ENCODE measurements at places on chromosomes 3 and 15.

DNA sequence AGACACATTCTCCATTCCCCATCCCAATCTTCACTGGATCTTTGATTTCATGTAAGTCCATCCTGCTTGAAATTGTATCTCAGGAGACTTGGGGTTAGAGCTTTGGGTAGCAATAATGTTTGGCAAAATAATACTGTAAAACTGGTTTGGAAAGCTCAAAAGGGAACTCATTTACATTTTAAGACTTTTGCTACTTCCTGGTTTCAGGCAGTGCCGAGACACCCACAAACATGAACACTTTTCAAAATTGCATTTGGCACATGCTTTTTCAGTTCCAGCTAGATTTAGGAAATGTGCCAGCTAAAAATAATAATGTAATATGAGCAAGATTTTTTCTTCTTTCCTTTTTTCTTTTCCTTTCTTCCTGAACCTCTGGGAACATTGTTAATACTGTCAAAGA lies 145.7 kb upstream of the CBLB start:
- no peak for DNase-seq

DNA sequence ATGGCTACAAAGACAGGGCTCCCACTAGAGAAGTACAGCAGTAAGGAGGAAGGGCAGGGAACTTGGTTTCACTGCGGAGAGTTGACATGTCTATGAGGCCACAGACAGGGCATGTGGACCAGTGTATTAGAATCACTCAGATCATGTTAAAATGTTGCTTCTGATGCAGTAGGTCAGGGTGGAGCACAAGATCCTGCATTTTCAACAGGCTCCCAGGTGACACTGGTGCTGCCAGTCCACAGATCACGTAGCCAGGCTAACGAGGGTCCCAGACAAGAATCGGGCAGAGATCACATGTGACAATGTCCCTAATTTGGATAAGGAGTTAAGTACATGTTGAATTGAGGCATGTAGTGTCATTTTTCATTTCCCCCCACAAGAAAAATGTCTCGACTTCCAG lies 73.6 kb downstream of the SPSB4 start:
- DNase-seq = no peak

DNA sequence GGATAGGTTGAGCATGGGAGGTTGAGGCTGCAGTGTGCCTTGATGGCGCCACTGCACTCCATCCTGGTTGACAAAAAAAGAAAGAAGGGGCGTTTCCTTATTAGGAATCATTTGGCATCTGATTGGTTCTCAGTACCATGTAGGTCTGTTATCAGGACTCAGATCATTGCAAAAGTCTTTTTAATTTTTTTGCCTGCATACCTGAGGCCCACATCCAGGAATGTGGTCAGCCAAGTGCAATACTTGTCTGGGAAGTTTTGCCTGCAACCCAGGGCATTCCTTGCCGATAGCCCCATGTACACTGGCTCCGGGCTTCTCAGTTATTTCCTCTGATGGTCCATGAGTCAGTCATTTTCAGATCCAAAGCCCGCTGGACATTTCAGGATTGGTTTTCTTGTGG lies 50.1 kb upstream of the CRTC3 start:
- DNase-seq = no peak

DNA sequence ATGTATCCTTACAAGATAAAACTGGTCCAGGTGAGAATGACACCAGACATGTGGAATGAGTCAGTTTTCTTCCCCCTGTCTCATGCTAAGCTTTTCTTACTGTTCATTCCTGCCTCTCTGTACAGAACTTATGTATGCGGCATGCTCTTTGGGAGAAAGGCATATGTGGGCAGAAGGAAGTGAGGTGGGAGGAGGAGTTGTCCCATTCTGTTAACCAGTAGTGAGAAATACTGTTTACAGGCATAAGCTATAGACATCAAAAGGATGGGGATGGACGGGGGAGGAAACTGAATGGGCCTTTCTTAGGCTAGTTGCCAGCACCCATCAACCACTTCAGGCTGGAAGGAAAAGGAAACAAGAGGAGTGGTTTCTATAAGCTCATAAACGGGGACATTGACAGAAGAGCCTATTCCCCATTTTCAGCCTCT lies 143.6 kb upstream of the BHLHE40 start:
- DNase-seq = no peak

GRCh38 chr15:56927816-56928215 lies 9.4 kb downstream of the TCF12 start:
- DNase-seq = no peak

DNA sequence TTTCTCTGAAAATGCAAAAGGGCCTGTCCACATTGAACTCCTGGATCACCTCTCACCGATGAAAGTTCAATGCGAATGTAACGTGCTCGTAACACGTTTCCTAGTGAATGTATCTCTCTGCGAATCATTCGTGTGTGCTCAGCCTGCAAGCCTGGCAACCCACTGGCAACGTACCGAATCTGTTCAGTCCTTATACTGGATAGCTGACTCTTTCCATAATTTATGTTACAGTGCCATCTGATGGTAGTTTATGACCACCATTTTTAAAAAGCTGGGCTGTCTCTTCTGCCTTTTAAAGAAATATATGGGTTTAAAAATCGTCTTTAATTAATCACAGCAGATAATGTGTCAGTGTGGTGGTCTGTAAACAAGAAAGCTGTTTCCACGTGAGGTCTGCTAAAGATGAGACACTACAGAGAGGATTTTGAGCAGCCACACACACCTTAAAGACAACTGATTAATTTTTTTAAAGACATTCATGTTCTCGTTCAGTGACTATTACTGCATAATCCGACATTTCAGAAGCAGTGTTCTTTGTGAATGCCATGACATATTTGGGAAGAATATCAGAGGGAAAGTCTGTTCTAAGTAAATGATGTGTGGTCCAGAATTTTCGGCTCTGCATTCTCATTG lies 69.4 kb upstream of the FOXP1 start:
- DNase-seq = no peak

DNA sequence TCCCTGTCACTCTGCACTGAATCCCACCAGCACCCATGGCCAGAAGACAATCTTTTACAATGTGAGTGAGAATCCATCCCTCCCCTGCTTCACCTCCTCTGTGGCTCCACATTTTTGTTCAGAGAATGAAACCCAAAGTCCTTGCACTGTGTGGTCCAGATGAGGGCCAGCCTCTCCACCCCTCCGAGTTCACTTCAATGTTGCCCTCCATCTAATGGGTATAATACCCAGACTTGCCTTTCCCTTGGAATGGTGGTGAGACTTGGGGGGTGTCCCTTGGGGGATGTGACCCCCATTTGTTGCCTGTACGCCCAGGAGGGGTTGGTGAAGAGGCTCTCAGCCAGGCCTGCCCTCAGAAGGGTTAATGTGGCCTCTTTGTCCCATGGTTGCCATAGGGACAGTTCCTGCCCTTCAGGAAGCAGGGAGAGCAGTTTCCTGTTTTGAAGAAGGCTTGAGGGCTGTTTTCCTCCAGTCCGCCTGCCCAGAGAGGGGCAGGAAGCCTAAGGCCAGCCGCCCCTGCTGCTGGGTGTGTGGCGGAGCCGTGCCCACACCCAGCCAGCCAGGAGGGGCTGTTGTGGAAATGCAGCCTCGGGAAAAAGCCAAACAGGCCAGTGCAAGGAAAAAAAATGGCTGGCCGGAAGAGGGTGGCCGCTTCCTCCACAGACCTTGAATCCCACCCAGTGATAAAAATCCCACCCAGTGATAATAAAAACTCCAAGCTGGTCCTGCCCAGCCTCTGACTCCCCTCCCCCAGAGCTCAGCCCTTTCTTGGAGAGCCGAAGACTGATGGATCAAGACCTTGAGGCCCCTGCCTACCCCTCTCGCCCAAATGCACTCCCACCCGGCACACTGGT lies 14.6 kb upstream of the FGD5 start:
- DNase-seq = no peak

DNA sequence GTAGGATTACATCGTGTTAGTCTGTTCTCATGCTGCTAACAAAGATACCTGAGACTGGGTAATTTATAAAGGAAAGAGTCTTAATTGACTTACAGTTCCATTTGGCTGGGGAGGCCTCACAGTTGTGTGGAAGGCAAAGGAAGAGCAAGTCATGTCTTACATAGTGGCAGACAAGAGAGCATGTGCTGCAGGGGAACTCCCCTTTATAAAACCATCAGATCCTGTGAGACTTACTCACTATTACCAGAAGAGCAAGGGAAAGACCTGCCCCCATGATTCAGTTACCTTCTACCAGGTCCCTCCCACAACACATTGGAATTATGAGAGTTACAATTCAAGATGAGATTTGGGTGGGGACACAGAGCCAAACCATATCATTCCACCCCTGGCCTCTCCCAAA lies 3.4 kb downstream of the SLC25A26 start:
- DNase-seq = no peak

DNA sequence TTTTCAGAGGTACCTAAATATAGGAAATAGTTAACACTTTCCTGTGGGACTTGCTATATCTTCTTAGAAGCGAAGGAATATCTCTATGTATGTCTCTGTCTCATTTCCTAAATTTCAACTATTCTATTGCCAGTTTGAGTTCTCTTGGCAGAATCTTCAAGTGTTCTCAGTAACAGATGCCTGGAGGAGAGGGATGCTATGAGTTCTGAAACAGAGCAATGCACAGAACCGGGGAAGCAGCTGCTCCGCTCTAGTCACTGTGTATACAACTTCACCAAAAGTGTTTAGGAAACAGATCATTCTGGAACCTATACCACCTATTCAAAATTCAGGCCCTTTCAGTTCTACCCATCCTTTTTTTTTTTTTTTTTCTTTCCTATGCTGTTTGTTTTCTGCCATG lies 144.6 kb downstream of the RORA start:
- DNase-seq = no peak

GRCh38 chr15:65783872-65784271 lies 8.2 kb downstream of the DENND4A start:
- no peak for DNase-seq

DNA sequence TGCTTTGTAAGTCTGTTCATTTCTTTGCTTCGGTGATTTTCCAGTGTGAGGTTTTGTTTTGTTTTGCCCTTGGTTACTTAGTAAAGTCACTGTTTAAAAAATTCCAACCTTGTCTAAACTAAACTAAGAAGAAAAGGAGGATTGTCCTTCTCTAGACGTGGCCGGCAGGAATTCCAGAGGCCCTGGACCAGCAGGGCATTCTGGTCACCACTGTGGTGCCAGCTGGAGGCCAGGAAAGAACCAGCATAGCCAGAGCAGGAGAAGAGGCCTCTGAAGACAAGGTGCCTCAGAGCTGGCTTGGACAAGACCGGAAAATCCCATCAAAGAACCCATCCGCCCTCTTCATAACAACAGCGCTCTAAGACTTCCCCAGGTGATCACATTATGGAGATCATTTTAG lies 8.2 kb downstream of the PLOD2 start:
- no peak for DNase-seq

- no peak for DNase-seq
Observed at GRCh38 chr15:62618846-62619504, 423.6 kb upstream of the TPM1 start.

- DNase-seq = no peak
Observed at GRCh38 chr3:420584-420983, 224.0 kb downstream of the CHL1 start.

- DNase-seq = no peak
Observed at GRCh38 chr3:194508491-194509453, 22.0 kb upstream of the ATP13A3 start.

GRCh38 chr15:56980473-56980872 lies 62.0 kb downstream of the TCF12 start:
- DNase-seq = no peak

DNA sequence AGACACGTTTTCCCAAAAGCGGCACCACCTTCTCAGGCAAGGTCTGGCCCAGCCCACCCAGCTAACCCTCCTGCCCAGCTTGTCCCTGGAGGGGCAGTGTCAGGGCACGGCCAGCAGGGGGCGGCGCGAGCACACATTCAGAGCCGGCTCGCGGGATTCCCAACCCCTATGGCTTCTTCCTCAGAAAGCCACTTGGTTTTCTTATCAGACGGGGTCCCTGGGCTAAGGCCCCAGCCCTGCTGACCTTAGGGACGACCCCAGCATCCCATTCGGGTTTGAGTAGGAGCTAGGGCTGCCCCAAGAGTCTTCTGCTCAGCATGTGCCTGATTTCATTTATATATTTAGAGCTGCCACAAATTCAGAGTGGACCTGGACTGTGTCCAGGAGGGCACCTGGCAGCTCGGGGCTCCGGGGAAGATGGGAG lies 14.5 kb downstream of the RLBP1 start:
- DNase-seq = peak; percentile 66

DNA sequence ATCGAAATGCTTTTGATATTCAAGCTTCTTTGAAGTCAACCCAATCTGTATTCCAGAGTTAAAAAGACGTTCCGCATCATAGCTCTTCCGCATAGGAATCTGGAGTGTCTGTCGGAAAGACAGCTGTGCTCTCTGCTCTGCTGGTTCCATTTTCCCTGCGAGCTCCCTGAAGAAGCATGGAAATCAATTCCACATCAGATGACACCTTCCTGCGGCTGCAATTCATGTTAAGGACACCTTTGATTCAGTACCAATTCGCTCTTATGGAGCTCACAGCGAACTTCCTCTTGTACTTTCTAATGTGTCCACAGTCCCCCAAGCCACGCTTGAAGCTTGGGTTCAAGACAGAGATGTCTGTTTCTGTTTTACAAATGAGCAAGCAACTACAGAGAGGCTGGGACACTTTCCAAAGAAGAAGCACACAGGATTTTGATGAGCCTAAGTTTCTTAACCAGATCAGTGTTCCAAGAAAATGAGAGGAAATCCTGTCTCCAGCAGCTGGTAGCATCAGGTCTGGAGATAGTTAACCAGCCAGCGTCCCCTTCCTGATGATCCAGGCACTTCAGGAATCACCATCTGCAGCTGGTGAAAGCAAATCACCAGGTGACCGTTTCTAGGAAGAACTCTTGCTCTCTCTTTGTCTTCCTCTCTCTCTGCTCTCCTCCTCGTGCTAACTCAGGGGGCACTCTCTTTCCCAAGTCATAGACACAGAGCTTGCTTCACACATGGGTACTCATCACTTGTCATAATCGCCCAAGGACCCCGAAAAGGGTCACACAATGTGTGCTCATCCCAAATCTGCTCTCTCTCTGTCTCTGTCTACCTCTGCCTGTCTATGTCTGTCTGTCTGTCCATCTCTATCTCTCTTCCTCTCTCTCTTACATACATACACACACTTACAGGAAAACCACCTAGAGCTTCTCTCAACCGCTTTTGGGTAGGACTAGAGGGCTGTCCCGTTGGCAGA lies 281.8 kb downstream of the FAM43A start:
- DNase-seq = no peak

DNA sequence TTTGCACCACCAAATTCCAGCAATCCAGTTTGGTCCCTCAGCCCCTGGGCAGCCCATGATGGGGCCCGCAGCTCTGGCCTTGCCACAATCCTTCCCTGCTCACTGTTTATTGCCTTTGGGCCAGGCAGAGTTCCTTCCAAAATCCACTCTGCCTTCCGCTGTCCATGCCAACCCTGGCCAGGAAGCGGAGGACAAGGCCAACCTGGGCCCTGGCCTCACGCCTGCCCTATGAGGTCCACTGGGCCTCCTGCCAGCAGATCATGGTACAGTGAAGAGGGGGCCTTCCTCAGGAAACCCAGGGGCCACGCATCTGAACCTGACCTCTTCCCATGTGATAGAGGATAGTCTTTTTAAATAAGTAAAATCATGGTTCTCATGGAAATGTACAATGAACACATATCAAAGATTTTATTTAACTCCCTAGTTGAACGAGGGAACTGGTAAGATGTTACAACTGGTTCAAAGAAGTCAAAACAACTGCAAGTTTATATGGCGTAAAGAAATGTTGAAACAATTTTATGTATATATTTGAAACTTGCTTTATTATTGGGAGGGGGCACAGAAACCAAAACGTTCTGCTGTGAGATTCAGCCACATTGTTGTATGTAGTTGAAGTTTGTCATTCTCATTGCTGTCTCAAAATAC lies 95.8 kb upstream of the TNFAIP8L3 start:
- no peak for DNase-seq

GRCh38 chr15:80727196-80727595 lies 32.1 kb downstream of the ABHD17C start:
- no peak for DNase-seq
